ENCODE measurements at places on chromosomes 7 and 10.
A peak's percentile ranks its signal among the peaks of the same experiment; 100 is the strongest.

- no peak for DNase-seq
These were observed at the start of gene AKR1C4 for GRCh38 chr10:5196702-5197113. TSS of gene AKR1C4 (plus strand) at chr10:5196837. CDS start at chr10:5196868, 31 bp downstream.

GRCh38 chr7:35749556-35749955, 51.3 kb upstream of the SEPTIN7 start:
- DNase-seq, result no peak

DNA sequence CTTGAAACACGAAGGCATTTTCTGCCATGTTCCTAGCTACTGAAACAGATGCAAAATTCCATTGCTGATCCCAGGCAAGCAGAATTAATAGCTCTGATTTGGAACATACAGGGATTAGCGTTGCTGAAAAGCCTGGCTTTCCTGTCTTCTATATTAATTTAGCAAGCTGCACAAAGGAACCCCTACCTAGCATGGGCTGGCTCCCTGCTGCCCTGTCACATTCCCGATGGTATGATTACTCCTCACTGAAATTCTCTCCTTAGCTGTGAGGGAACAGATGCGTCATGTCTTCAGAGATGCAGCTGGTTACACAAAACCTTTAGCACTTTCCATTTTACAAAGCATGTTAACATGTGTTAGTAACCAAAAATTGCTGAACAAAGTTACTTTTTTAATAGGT, 878.9 kb downstream of the TYW1 start:
- no peak for DNase-seq

DNA sequence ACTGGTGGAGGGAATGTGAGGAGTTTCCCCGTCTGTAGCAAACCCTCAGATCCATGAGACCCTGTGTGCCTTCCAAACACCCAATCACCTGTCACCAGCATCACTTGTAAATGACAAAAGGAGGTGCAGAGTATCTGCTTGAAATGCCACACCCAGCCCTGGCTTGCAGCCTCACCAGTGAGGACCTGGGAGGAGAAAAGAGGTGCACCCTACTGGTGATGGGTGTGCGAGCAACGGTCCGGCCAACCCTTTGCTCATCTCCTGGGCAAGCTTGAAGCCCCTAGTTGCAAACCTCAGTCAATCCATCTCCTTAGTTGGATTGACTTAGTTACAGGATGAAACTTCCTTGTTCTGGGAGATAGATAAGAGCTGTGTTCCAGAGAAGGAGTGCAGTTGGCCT, 62.4 kb upstream of the WAPL start:
- DNase-seq, result no peak

GRCh38 chr10:59007307-59008025, 169.0 kb upstream of the PHYHIPL start:
- DNase-seq, result no peak

GRCh38 chr7:105578496-105578895, 2.8 kb downstream of the EFCAB10 start:
- DNase-seq, result no peak

DNA sequence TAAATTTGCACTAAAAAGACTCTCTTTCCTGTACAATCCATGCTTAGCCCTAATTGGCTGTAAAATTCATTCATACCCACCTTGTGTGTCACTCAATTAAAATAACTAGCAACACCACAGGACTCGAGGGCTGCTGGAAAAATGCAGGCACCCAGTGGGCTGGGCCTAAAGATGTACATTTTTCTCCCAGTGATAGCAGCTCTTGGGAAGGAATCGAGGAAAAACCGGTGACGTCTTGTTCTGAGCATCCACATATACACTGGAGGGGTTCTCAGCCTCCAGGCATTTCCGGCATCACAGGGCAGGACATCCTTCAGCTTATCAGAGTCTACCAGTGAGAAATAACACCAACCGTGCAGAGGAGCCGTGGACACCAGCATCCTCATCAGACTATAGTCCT, 85.8 kb upstream of the PITRM1 start:
- no peak for DNase-seq

DNA sequence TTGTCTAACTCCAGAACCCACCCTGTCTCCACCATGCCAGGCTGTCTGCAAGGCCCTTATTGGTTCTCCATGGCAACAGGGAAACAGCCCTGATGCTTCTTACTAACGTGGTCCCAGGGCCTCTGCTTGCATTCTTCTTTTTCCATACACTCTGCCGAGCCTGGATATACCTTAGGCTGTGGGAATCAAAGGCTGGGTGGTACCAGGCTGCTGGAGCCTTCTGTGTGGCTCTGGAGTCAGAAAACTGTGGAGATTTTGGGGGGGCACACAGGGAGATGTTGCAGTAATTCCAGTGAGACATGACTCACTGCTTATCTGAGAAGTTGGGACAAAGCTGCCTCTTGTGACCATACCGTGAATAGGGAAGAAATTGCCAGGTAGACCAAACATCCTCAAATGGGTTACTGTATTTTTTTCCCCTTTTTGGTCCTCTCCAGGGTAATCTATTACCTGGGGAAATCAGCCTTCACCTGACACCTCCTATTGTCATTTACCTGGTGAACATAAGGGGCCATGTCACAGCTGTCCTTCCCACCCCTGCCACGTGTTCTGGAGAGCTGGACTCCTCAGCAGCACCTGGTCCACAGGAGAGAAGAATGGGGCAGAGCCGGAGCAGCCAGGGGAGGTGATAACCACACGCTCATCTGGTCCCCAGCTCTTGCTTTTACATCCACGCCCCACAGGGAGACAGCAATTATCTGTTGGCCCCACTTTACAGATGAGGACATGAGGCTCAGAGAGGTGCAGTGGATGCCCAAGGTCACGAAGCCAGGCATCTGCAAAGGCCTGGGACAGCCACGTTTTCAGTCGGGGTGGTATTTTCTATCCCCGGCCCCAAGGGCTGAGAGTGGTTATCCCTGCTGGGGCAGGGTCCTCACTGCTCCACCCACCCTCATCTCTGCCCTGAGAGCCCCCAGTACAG, 4.6 kb downstream of the CHST3 start:
- no peak for DNase-seq

DNA sequence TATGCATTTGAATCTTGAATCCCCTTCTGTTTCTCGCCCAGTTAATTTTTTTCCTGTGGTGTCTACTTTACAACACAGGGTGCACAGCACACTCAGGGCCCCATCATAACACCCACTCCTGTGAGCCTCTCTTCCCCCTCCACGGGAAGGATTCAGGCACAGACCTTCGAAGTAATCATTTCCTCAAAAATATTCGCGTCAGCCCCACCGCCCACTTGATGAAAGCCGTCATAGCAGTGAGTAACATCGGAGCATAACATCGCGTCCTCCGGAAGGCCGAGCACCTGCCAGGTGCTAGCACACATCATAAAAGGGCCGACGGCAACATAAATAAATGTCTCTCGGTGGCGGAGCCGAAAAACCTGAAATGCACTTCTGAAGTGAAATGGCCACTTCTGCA, 201.7 kb upstream of the ADARB2 start:
- DNase-seq, result peak; percentile 56

DNA sequence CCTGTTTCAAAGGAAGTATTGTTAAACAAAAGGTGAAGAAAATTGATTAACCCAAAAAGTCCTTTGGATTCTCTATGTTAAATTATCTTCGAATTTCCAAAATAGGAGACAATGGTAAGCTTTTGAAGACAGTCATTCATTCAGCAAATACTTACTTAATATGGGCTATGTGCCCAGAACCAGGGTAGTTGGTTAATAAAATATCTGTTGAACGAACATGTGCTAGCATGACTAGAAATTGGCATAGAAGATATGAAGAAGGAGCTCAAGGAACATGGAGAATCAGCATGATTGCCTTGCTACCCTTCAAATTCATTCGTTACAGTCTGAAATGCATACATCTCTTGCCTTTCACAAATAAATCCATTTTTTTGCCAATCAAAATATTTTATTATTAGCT, 123.1 kb upstream of the RHEB start:
- DNase-seq, result no peak
